ENCODE measurements at places on chromosomes 4 and X.

DNA sequence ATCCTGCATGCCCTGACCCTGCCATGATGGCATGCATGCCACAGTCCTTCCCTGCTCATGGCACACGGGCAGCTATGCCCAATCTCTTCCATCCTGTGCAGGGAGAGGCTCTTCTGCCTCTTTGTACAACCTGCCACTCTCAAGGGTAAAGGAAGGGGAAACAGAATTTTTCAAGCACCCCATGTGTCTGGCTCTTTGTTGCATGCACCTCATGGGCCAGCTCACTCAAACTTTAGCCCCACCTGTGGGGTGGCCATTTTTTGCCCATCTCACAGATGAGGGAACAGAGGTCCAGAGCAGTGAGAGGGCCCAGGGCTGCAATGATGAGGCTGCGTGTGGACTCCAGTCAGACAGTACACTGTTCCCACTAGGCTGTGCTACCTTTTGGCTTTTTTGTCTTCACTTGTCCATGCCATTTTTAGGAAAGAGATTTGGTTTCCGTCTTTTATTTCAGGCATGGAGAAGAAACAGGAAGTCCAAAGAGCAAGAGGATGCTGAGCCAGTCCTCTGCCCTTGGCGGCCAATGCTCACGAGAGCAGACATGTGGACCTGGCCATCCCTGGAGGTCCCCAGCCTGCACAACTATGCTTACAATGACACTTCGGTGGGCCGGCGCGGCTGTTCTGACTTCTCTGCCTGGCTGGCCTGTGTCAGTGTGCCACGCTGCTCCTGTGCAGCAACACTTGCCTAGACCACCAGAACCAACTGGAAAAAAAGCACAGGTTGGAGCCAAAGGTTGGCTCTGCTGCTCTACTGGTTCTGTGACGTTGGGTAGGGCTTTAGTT is 45.6 kb downstream of the NSG1 start:
- DNase-seq = no peak

GRCh38 chr4:166518776-166519175 is 645.7 kb downstream of the TLL1 start:
- no peak for DNase-seq

GRCh38 chr4:6618386-6619115 is 21.9 kb upstream of the MRFAP1 start:
- no peak for DNase-seq

DNA sequence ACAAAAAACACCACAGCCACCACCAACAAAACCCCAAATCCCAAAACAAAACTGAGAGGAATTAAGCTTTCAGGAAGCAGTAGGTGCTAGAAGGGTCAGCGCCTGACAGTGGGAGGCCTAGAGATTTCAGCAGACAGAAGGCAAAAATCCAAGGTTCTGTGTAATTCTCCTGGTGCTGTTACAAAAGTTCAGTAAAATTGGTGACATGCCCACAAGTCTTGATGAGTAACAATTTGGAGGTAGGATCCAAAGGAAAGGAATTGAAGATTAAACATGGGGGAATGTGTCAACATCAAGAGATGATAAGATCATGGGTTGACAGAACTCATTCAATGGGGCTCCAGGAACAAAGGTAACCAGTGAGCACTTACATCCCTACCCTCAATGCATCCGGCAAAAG is 653.8 kb upstream of the CPEB2 start:
- DNase-seq = no peak

GRCh38 chr4:91434631-91435030 is 869.1 kb upstream of the GRID2 start:
- no peak for DNase-seq

DNA sequence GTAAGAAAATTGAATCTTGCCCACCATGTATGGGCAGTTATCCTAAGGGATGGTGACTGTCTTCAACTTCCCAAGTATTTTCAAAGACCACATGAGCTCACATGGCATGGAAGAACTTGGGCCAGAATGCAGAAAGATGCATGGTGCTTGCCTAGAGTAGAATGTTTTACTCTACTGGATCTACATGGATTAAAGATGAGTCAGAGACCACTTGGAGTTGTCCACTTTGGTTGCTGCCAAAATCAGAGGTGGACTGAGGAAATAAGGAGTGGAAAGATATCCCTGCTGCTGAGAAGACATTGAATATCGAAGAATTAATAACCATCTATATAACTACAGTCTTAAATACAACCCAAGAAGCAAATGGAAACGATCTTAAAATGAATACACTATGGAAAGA is 498.1 kb downstream of the NLGN4X start:
- DNase-seq = no peak

DNA sequence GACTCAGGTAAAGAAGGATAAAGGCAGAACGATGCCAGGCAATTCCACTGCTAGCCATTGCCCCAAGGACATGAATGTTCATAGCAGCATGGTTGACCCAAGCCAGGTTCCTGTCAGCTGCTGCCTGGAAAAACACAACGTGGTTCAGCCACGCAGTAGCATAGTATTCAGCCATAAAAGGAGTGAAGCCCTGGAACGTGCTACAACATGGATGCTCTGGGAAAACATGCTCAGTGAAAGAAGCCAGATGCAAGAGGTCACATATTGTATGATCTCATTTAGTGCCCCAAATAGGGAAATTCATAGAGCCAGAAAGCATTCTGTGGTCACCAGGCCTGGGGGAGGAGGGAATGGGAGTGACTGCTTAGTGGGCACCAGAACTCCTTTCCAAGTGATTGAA is 129.8 kb downstream of the GPR143 start:
- DNase-seq = no peak

DNA sequence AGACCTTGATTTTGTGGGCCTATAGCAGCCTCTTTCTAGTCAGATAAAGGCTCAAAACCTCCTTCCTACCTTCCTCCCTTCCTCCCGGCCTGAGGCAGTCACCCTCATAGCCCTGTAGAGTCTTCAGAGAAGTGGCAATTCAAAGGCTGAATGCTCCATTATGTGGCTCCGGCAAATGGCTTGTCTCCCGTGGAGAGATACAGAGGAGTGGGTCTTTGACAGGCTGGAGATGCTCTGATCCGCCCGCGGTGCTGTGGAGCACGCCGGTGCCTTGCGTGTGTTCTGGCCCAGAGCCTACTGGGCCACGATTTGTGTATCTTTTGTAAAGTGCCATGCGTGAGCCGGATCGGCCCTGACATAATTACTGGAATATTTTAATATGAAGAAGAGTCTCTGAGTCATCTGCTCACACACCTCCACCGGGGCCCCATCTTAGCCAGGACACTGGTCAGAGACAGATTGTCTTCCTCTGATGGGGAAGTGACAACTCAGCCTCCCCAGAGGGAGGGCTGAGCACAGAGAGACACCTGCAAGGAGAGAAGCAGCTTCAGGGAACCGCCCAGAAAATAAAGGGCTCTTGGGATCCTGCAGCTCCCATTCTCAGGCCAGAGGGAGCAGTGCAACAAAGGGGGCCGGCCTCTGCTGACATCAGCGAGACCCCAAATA is 88.7 kb downstream of the DCTD start:
- no peak for DNase-seq

DNA sequence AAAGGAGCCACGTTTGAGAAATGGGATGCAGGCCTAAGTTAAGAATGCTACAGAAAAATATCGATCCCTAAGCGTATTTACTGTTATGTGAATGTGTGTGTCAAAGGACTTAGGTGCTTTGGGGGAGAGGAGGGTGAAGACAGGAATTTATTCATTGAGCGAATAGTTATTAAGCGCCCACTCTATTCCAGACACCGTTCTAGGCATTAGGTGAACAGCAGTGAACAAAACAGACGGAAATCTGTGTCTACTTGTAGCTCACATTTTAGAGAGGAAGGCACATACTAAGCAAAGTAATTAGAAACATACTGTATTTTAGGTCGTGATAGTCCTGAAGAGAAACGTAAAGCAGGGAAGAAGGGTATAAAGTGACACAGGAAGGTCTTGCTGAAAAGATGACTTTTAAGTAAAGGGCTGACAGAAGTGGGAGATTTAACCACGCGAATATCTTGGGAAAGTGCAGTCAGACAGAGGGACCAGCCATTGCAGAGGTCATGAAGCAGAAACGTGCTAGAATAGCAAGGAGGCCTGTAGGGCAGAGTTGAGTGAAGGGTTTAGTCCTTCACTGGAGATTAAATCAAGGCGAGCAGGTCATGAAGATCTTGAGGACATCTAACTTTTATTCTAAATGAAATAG is 541 bp downstream of the AIMP1 start:
- DNase-seq = no peak

DNA sequence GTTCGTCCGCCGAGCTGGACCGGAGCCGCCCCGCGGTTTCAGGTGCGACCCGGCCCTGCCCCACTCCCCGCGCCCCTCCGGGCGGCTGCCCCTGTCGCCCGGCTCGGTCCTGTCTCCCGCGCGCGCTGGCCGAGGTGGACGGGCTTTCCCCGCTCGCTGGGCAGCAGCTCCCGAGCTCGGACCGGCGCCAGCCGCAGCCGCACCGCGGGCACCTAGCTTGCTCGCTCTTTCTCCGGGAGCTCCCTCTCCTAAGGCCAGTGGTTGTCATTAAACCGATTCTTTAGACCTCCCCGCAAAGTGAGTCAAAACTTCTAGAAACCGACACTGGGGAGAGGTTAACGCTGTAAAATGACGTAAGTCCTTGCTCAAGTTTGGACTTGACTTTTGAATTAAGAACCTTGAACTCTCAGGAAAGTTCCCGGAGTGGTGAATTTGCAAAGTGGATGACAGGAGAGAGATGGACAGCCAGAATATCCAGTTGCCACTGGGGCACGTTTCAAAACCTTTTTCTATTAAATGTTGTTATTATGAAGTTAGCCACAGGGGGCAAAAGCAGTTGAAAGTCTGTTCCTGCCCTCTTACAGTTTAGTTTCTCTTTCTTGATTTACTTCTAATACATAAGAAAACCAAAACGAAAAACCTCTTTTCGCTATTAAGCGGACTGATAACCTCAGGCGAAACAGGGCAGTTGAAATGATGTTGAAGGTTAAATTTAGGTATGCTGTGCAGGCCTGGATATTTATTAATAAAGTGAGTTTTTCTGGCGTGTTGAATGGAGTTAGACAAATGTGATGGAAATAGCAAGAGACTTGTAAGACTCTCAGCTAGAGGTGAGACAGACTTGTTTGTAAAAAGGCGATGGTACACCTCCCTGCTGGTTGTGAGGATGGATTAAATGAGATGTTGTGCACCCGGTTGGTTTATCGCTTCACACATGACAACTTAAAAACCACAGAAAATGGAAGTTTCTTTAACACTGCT is 847 bp downstream of the PI4K2B start:
- peak; percentile 61 for DNase-seq

GRCh38 chr4:48653217-48654014 is 126.7 kb downstream of the FRYL start:
- peak; percentile 54 for DNase-seq

GRCh38 chrX:11641349-11642065 is 24.2 kb downstream of the ARHGAP6 start:
- DNase-seq = no peak

- DNase-seq = no peak
Measured at GRCh38 chrX:120087289-120088017, 10.0 kb upstream of the RHOXF2B start.

DNA sequence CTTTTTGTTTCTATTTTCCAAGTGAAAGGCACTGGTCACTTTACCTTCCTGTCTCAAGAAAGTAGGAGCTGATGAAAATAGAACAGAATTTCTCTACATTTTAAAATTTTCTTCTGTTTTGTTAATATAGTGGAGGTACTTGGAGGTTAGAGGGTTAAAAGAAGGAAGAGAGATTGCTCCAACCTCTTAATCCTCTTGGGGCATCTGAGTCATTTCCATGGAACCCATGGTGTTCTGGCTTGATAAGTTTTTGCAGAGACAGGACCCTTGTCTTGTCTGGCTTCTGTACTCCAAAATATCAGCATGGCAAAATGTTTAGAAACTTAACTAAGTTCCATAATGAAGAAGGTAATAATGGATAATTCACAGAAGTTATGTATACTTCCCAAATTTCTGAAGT is 727.2 kb downstream of the C4orf33 start:
- no peak for DNase-seq

GRCh38 chr4:119725688-119726330 is 97.2 kb upstream of the PDE5A start:
- no peak for DNase-seq

DNA sequence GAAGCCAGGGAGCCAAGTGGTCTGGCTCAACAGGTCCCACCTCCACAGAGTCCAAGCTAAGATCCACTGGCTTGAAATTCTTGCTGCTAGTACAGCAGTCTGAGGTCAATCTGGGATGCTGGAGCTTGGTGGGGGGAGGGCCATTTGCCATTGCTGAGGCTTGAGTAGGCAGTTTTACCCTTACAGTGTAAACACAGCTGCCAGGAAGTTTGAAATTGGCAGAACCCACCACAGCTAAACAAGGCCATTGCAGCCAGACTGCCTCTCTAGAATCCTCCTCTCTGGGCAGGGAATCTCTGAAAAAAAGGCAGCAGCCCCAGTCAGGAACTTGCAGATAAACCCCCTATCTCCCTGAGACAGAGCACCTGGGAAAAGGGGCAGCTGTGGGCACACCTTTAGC is 84.9 kb downstream of the EDA2R start:
- DNase-seq = no peak

DNA sequence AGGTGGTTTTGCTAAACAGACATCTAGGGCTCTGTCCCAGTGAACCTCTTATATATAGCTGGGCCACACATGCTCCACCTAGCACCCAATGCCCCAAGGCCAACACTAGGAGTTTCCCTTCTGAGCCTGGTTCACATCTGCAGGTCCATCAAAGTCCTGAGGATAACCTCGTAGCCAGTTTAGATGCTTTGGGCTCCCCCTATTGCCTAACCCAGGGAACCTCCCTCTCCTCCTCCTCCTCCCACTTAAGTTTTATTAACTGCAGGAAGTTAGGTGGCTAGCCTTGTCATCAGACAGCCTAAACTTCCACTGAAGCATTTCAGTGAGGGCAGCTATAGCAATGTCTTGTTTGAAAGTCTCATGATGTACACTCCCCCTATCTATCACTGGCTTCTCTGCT is 88.0 kb downstream of the GUCY2F start:
- no peak for DNase-seq

DNA sequence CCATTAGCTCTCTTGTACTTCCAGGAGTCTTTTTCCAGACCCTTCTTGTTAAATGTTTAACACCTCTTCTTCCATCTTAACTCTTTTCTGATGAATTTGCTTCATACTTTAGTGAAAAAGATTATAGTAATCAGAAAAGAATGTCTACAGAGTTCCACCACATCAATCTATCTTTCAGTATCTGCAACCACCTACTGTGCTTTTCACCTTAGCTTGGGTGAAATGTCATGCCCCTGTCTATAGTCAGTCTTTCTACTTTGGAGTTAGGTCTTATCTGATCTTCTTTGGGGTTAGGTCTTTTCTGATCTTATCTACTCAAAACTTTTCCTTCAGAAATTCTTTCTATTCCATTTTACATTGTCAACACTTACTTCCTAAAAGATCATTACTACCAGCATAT is 1310.2 kb downstream of the PCDH7 start:
- no peak for DNase-seq
